ENCODE measurements at places on chromosomes 11 and 22. TPM values are rescaled to one million over a fixed set of nuclear protein-coding genes. Genes with fewer than 3 reads are reported as not detected.

- H3K4me3 ChIP-seq: no peak overlapping the region
- no peak for DNase-seq
- H3K27me3 ChIP-seq: no peaks in the 10 kb centered on the region
- no peaks in the 10 kb centered on the region for H3K36me3 ChIP-seq
These were observed 406.2 kb downstream of the METTL15 start for GRCh38 chr11:28514391-28514790.

- no peaks in the 10 kb centered on the region for H3K36me3 ChIP-seq
- no peak overlapping the region for H3K27ac ChIP-seq
- peaks cover 4% of the 10 kb centered on the region for H3K4me1 ChIP-seq
- H3K4me3 ChIP-seq: no peak overlapping the region
- peaks cover 21% of the 10 kb centered on the region for H3K27me3 ChIP-seq
These were observed 18.0 kb downstream of the LSP1 start for GRCh38 chr11:1870721-1871466.

GRCh38 chr22:36151006-36151595, 9.5 kb downstream of the APOL3 start:
- peaks cover 5% of the 10 kb centered on the region for H3K4me1 ChIP-seq
- no peak overlapping the region for H3K27ac ChIP-seq
- H3K36me3 ChIP-seq: no peaks in the 10 kb centered on the region
- DNase-seq: no peak

DNA sequence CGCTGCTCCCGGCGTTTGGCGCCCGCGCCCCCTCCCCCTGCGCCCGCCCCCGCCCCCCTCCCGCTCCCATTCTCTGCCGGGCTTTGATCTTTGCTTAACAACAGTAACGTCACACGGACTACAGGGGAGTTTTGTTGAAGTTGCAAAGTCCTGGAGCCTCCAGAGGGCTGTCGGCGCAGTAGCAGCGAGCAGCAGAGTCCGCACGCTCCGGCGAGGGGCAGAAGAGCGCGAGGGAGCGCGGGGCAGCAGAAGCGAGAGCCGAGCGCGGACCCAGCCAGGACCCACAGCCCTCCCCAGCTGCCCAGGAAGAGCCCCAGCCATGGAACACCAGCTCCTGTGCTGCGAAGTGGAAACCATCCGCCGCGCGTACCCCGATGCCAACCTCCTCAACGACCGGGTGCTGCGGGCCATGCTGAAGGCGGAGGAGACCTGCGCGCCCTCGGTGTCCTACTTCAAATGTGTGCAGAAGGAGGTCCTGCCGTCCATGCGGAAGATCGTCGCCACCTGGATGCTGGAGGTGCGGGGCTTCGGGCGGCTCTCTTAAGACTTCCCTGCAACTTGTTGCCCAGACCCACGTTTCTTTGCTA, at the start of gene CCND1:
Gene CCND1, plus strand, starts transcription at position 162 of the 587 bp plus-strand sequence. Its CDS starts 158 bp downstream, at position 320.
- H3K36me3 ChIP-seq: peaks cover 20% of the 10 kb centered on the region
- DNase-seq: peak; percentile 90
- peaks cover 47% of the 10 kb centered on the region for H3K4me1 ChIP-seq
- H3K27me3 ChIP-seq: peaks cover 46% of the 10 kb centered on the region

- no peaks in the 10 kb centered on the region for H3K36me3 ChIP-seq
- H3K4me1 ChIP-seq: peaks cover 7% of the 10 kb centered on the region
These were observed 16.3 kb downstream of the TSPAN32 start for GRCh38 chr11:2318123-2318522.

- H3K4me3 ChIP-seq: no peak overlapping the region
- DNase-seq: no peak
- no peaks in the 10 kb centered on the region for H3K36me3 ChIP-seq
- H3K27ac ChIP-seq: no peak overlapping the region
- H3K4me1 ChIP-seq: peaks cover 6% of the 10 kb centered on the region
These were observed 5.8 kb upstream of the SLC43A3 start for GRCh38 chr11:57432714-57433163.

- no peak overlapping the region for H3K27ac ChIP-seq
- peaks cover 7% of the 10 kb centered on the region for H3K27me3 ChIP-seq
These were observed 35.3 kb upstream of the SC5D start for GRCh38 chr11:121257289-121257688.

- H3K27me3 ChIP-seq: peaks cover 6% of the 10 kb centered on the region
- no peak overlapping the region for H3K27ac ChIP-seq
- peaks cover 3% of the 10 kb centered on the region for H3K4me1 ChIP-seq
- H3K36me3 ChIP-seq: no peaks in the 10 kb centered on the region
These were observed 20.2 kb downstream of the SLC22A12 start for GRCh38 chr11:64611176-64611575.

- no peaks in the 10 kb centered on the region for H3K36me3 ChIP-seq
- no peaks in the 10 kb centered on the region for H3K27me3 ChIP-seq
- no peak overlapping the region for H3K4me3 ChIP-seq
- no peaks in the 10 kb centered on the region for H3K4me1 ChIP-seq
These were observed 462.4 kb upstream of the LRRC4C start for GRCh38 chr11:41921746-41922390.

GRCh38 chr11:10604798-10605197, 36.3 kb upstream of the LYVE1 start:
- peaks cover 12% of the 10 kb centered on the region for H3K4me1 ChIP-seq
- no peak overlapping the region for H3K4me3 ChIP-seq
- H3K36me3 ChIP-seq: peaks cover 3% of the 10 kb centered on the region
- no peaks in the 10 kb centered on the region for H3K27me3 ChIP-seq
- no peak for DNase-seq
- no peak overlapping the region for H3K27ac ChIP-seq

- no peaks in the 10 kb centered on the region for H3K4me1 ChIP-seq
- no peak overlapping the region for H3K27ac ChIP-seq
- H3K27me3 ChIP-seq: peaks cover 25% of the 10 kb centered on the region
- no peak for DNase-seq
These were observed 6.5 kb upstream of the SCUBE1 start for GRCh38 chr22:43349636-43350035.

- no peaks in the 10 kb centered on the region for H3K36me3 ChIP-seq
- no peaks in the 10 kb centered on the region for H3K27me3 ChIP-seq
- no peak overlapping the region for H3K4me3 ChIP-seq
- no peak for DNase-seq
- no peaks in the 10 kb centered on the region for H3K4me1 ChIP-seq
These were observed 584.9 kb upstream of the CCDC90B start for GRCh38 chr11:83871054-83871453.

- no peaks in the 10 kb centered on the region for H3K27me3 ChIP-seq
- DNase-seq: no peak
- no peaks in the 10 kb centered on the region for H3K4me1 ChIP-seq
- no peak overlapping the region for H3K27ac ChIP-seq
- no peaks in the 10 kb centered on the region for H3K36me3 ChIP-seq
- H3K4me3 ChIP-seq: no peak overlapping the region
These were observed 178.2 kb downstream of the LRRC4C start for GRCh38 chr11:41281131-41281742.

DNA sequence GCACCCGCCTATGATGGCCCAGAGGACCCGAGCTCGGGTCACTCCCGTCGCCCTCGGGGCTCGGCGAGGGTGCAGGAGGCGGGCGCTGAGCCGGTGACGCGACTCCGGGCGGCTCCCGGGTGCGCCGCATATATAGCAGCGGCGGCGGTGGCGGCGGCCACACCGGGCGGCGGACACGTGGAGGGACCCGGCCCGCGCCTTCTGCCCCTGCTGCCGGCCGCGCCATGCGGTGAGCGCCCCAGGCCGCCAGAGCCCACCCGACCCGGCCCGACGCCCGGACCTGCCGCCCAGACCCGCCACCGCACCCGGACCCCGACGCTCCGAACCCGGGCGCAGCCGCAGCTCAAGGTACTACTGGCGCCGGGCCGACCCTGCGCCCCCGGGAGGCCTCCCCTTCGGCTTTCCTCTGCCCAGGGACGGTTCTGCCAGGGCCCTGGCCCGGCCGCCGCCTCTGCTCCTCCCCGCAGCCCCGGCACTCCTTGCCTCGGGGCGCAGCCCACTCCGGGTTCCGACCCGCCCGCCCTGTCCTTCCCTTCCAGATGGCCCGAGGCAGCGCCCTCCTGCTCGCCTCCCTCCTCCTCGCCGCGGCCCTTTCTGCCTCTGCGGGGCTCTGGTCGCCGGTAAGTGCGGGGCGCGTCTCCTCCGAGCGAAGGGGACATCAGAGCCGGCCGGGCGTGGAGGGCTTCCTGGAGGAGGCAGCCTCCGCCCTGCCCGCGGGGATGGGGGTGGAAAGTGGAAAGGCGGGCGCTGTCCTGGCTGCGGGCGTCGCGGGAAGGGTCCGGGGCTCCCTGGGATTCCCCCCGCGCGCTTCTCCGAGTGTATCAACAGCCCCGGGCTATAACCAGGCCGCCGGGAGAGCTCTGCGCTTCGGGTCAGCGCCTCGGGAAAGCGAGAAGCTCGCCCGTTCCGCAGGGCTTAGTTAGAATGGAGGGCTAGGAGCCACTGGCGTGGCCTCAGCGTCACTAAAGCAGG, at the start of gene GAL:
Gene GAL, plus strand, starts transcription at position 160 of the 972 bp plus-strand sequence. Its CDS starts 380 bp downstream, at position 540.
- no peak for DNase-seq
- H3K4me1 ChIP-seq: peaks cover 10% of the 10 kb centered on the region
- H3K36me3 ChIP-seq: no peaks in the 10 kb centered on the region
- no peak within 1 kb of the TSS for H3K27ac ChIP-seq
- peak within 1 kb of the TSS; percentile 0 for H3K4me3 ChIP-seq

- no peaks in the 10 kb centered on the region for H3K4me1 ChIP-seq
- H3K4me3 ChIP-seq: no peak within 1 kb of the TSS
- no peaks in the 10 kb centered on the region for H3K27me3 ChIP-seq
These were observed at the start of gene OR4C6 for GRCh38 chr11:55661901-55662300. TSS of gene OR4C6 (plus strand) at chr11:55662201. CDS start at chr11:55665167, 2,966 bp downstream.

GRCh38 chr11:61162092-61162941, 1.1 kb upstream of the VPS37C start:
- peak overlapping the region; percentile 93 for H3K27ac ChIP-seq
- H3K4me1 ChIP-seq: peaks cover 45% of the 10 kb centered on the region
- H3K36me3 ChIP-seq: no peaks in the 10 kb centered on the region
- H3K27me3 ChIP-seq: no peaks in the 10 kb centered on the region

DNA sequence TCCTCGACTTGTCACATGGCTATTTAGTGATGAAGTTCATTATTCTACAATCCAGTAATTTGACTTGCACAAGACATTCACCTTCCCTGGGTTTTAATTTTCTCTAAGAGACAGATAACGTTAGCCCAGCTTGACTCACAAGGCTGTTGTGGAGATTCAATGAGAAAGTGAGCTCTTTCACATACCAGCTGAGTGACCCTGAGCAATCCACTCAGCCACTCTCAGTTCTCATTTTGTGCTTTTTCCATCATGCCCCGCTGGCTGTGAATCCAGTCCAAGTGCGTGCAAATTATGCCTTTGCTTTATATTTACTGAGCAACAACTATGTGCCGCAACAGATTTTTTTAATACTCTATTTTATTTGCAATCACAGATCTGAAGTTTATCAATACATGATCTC, 176.5 kb downstream of the LARGE1 start:
- H3K36me3 ChIP-seq: no peaks in the 10 kb centered on the region
- H3K27me3 ChIP-seq: no peaks in the 10 kb centered on the region
- no peak overlapping the region for H3K27ac ChIP-seq
- H3K4me3 ChIP-seq: no peak overlapping the region

DNA sequence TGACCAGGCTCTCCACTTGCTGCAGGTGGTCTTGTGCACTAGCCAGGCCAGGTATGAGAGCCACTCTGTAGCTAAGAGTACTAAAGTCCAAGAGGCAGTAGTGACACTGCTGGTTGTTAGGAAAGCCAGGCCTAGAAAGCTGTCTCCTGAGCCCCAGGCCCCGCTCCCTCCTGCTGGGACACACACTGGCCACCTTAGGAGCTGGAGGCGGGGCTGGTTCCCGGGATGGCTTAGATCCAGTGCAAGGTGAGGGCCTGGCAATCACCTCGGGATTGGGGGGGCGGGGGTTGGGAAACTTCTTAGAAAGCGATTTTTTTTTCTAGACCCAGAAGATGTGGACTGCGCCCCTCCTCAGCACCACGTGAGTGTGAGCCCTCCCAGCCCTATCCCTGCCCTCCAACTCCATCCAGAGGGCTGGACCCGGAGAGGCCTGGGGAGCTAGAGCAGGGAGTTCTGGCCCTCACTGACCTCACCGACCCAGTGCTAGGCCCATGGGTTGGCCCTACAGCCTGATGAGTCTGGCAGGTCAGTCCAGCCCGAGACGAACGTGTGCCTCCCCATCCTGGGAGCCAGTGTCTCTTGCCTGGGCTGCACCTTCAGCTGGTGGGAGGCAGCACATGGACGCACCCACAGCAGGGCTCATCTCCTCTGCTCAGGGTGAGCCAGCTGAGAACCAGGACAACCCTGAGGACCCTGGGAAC, 18.1 kb downstream of the SLC37A2 start:
- no peak overlapping the region for H3K27ac ChIP-seq
- no peak for DNase-seq
- H3K27me3 ChIP-seq: no peaks in the 10 kb centered on the region
- H3K4me1 ChIP-seq: peaks cover 5% of the 10 kb centered on the region
- no peak overlapping the region for H3K4me3 ChIP-seq

Gene GDPD4
- polyA plus RNA-seq: 5.1 TPM

Gene GNAZ
- 4.6 TPM for polyA plus RNA-seq

Gene HORMAD2
- polyA plus RNA-seq: not detected

Gene INS
- polyA plus RNA-seq: 0.39 TPM

All from large intestine (tissue), 12 donors.